ENCODE measurements at places on chromosomes 3 and 15.

GRCh38 chr15:45458746-45459403, 63.7 kb downstream of the SLC30A4 start:
- peak; percentile 19 for DNase-seq

GRCh38 chr3:41267975-41268640, 68.8 kb downstream of the CTNNB1 start:
- no peak for DNase-seq

DNA sequence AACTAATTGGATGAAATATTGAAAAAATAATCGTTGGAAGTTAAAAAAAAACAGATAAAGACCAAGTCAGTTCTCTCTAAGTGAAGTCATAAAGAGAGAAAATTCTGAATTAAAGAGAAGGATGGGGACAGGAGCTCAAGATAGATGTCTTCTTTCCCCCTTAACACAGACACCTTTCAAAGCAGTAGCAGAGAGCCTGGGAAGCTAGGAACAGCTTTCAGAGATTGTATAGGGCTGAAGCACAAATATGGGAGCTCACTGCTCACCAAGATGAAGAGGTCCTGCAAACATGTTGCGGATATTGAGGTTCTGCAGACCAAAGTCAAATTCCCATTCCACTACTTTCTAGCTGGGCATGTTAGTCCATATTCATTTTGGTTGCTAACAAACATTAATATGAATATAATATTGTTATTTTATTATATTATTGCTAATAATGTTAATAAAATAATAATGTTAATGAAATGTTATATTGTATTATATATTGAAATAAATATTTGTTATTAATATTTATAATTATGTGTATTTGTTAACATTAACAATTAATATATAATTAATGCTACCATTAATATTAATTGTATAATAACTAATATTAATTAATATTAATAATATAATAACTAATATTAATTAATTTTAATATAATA, 319.1 kb downstream of the OXSM start:
- DNase-seq = no peak

- no peak for DNase-seq
Measured at GRCh38 chr3:34219556-34219955, 421.1 kb downstream of the PDCD6IP start.

DNA sequence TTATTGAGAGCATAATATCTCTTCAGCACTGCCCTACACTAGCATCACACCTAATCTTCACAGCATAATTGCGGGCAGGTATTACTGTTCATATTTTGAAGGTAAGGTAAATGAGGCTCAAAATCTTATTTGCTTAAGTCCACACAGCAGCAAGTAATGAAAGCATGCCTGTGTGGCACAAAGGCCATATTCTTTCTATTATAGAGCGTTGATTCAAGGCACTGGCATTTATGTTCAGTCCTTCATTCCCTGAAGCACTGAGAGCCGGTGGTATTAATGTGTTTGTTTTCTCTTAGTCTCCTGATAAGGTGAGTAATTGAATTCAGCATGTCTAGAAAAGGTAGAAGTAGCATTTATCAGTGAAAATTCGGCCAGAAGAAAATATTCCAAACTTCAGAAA, 231.2 kb downstream of the BBX start:
- DNase-seq = no peak

Data from NCI-H2029 treated with DMSO at 0.1 percent for 48 hours (cell line).